ENCODE measurements at places on chromosomes 3 and 15.
A peak's percentile ranks its signal among the peaks of the same experiment; 100 is the strongest.

GRCh38 chr15:82768414-82769054, 37.3 kb downstream of the FSD2 start:
- DNase-seq = no peak
- H3K27me3 ChIP-seq = peaks cover 4% of the 10 kb centered on the region
- no peak overlapping the region for H3K4me3 ChIP-seq
- peaks cover 3% of the 10 kb centered on the region for H3K4me1 ChIP-seq
- peaks cover 2% of the 10 kb centered on the region for H3K36me3 ChIP-seq

GRCh38 chr3:24628523-24629258, 134.0 kb upstream of the THRB start:
- H3K27ac ChIP-seq = no peak overlapping the region
- H3K36me3 ChIP-seq = no peaks in the 10 kb centered on the region
- H3K4me1 ChIP-seq = no peaks in the 10 kb centered on the region

- H3K4me3 ChIP-seq = no peak overlapping the region
- peak overlapping the region; percentile 1 for H3K27ac ChIP-seq
- peaks cover 48% of the 10 kb centered on the region for H3K27me3 ChIP-seq
- no peaks in the 10 kb centered on the region for H3K36me3 ChIP-seq
These were observed 142.7 kb downstream of the SMAD6 start for GRCh38 chr15:66844747-66845145.

DNA sequence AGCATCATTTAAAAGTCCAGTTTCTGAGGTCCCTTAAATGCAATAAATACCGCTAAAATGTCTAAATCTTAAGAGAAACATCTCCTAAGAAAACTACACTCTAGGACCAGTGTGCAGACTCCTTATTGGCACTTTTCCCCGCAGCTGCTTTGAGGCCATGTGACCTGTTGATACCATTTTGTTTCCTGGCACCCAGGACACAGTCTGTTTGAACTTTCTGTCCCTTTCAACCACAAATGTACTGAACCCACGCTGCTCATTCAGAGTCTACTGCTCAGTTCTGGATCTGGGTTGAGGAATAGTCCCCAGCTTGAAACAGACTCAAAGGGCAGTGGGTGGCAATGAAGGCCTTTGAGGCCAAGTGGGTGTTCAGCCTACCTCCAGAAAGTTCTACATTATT, 17.1 kb downstream of the LDHAL6B start:
- H3K36me3 ChIP-seq = peaks cover 15% of the 10 kb centered on the region
- H3K4me1 ChIP-seq = peaks cover 5% of the 10 kb centered on the region
- no peak overlapping the region for H3K27ac ChIP-seq
- DNase-seq = no peak

Data from T-helper 2 cell treated with Interferon-gamma antibody and Interleukin-4, amounts not matched to agents 5 μg/mL and 100 μg/mL, for 36 hours (primary cell).